NCI-H1930 (cell line): ENCODE measurements at places on chromosomes 6 and 20.

- no peak for DNase-seq
Measured at GRCh38 chr6:117674503-117674902, 766 bp upstream of the NUS1 start.

DNA sequence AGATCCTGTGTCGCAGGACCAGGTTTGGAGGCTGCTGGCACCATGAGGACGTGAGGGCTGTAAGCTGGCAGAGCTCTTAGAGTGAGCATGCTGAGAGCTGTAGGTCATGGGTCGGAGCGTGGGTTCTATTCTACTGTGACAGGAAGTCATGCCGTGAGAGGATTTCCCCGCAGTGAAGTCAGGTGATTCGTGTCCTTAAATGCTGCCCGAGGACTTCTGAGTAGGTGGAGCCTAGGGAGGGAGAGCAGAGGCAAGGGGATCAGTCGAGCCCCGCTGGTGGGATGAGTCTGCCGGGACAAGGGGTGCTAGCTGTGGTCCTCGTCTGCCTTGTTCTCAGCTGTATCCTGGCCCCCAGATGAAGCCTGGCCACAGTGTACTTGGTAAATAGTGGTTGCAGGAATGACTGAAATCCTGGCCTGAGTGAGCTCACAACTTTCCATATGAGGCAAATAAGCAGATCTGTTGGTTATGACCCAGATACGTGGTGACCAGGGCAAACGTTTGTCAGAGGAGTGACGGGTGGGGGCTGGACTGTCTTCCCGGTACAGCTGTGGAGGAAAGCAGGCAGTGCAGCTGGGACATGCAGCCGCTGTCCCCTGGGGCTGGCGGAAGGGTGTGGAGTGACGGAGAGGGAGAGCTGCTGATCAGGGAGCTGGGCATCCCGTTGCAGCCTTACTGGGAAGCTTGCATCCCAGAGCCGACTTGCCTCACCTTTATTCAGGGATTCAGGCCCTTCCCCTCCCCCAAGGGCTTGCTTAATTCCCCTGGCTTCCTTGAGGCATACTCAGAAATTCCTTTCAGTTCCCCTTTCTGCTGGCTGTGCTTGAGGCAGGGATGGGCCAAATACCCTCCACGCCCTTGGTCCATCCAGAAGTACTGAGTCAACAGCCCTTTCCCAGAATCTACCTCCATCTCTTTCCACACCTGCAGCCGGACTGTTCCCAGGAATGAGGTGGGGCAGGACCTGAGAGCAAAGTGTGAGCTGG is 250.9 kb upstream of the RREB1 start:
- no peak for DNase-seq

DNA sequence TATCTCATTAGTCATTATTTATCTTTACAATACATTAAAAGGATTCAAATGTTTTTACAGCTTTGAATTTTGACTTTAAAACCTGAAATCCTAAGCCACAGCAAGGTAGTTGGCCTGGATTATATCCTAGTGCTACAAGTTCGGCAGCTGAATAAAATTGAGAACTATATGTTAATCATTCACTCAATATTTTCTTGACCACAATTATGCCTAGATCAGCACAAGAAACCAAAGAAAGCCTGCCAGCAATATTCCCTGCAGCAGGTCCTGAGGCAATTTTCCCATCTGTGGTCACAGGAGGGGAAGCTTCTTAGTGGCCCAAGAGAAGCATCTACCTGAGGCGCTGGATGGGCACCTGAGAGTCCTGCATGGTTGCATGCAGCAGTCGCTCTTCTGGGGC is 183.5 kb downstream of the GMDS start:
- no peak for DNase-seq

- no peak for DNase-seq
Measured at GRCh38 chr20:5531318-5532081, 214.7 kb upstream of the PROKR2 start.

DNA sequence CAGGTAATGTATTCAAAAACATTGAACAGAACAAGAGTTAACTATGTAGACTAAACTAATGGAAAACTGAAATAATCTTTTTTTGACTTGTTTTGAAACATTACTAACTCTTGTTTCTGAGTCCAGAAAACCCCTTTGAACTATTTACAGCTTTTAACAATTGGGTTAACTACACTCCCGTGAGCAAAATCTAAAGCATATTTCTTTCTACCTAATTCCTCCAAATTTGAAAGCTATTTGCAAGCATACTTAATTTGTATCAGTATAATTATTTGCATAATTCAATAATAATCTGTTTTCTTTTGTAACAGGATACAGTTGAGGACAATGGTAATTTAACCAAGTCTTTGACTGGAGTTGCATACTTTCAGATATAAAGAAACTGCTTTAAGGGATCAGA is 62.6 kb upstream of the AGPAT4 start:
- DNase-seq, result no peak

DNA sequence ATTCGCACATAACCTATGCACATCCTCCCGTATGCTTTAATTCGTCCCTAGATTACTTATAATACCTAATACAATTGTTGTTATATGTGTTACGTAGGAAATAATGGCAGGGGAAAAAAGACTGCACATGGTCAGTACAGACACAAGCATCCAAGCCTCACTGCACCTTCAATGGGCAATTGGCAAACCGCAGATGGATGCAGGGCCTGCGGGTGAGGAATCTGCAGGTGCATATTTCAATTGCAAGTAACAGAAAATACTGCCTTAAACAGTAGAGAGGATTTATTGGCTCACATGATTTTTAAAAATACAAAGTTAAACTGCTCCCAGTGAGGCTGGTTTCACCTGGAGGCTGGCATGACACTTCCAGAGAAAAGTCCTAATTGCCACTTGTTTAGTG is 142.1 kb upstream of the MLN start:
- no peak for DNase-seq

DNA sequence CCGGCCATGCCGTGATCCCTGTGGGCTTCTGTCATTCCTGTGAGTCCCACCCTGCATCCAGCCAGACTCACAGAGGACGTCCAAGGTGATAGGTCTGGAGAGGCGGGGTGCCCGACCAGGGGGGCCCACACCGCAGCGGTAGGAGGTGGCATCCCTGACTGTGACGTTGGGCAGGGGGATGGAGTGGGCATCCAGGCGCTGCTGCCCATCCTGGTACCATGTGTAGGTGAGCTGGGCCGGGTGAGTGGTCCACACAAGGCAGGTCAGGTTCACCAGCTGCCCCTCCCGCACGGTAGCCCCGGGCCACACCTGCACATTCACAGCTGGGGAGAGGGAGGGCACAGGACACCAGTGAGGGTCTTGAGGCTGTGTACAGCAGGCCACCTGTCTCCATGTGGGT is 11.6 kb upstream of the ADAM33 start:
- DNase-seq, result no peak

DNA sequence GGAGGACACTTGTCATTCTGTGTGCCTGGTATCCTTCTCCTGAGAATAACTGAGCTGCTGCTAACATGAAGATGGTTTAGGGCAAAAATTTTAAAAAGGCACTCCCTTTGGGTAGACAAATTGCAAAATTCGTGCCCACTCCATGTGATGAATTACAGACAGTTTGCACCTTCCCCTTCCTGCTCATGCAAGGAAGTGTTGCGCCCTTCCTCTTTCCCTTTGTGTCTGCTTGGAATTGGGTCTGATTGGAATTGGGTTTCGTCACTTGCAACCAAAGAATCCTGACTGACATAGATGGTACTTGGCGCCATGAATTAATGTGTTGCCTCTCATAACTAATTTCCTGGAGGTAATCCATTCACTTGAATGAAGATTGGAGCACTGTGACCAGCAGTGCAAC is 62.3 kb upstream of the SHLD1 start:
- DNase-seq, result no peak

DNA sequence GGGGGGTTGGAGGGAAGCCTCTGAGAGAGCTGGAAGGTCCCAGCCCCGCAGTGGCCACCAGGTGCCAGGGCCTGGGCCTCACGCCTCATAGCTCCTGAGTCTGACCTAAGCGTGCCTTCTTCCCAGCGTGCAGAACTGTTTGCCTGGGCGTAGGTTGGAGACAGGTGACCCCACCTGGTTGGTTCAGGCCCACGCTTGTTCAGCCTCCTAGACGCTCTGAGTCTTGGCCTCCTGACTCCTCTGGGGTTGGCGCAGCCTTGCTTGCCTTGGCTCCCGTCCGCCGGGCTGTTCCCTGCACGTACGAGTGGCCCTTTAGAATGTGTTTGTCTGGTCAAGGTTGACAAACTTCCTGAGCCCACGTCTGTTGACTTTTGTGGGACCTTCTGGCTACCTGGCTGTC is 70.8 kb downstream of the EYA2 start:
- no peak for DNase-seq

DNA sequence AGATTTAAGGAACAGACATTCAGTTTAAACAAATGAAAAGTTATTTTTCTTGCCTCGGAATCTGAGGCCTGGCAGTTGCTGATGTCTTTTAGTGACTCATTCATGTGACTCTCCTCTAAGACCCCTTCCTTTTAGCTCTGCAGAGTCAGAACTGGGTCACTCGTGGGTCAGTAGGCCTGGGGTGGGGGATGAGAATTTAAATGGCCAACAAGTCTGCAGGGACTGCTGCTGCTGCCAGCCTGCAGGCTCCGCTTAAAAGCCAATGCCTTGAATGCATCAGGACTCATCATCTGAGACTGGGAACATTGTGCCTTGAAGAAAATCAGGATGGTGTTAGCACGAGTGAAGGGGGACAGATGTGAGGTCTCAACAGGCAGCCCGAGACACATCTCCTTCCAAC is 404.3 kb downstream of the CDH26 start:
- no peak for DNase-seq

DNA sequence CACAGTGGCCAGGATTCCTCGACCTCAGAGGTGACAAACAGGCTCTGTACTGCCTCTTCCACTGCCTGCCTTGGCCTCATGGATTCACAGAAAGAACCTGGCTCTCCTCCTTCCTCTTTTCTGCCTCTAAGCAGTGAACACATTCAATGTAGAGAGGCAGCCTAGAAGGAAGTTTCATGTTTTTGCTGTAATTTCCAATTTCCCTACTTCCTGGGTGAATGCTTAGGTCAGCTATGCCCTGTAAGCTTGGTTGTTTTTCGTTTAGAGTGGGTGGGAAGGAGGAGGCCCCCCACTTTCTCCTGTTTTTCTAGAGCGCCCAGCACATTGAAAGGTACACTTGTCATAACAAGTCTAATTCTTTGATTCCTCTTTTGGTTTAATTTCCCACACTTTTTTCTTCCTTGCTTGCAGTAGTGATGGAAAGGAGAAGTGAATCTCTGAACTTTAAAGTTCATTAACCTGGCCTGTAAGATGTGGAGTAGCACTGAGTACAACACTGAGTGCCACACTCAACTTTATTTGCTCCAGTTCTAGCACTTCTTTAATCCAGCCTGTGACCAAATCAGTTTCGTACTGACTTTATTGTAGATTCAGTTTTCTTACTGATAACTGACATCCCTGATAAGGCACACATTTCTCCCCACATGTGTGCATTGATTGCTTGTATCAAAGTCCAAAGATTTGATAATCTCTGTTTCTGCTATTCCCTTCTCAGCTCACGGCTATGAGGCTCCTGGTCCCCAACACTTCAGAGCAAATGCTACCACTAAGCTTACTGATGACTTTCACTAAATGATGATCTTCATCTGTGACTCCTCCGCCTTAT is 100.0 kb upstream of the MAN1A1 start:
- no peak for DNase-seq

DNA sequence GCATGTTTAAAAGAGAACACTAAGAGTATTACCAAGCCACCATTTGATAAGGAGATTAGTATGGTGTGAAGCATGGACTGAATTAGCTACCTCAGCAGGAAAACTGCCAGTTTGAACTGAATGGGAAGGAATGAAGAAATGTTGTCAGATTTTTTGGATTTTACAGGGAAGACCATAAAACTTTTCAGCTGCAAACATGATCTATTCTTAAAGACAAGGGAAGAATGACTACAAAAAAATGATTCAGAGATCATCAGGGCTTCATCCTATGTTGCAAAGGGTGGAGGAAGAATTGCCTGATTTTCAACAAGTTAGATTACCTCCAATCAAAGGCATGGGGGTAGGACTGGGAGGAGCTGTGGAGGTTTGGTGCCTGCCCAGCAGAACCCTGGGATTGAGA is 49.3 kb upstream of the MTRF1L start:
- no peak for DNase-seq

- DNase-seq, result no peak
Measured at GRCh38 chr6:79551401-79551800, 14.2 kb upstream of the LCA5 start.

DNA sequence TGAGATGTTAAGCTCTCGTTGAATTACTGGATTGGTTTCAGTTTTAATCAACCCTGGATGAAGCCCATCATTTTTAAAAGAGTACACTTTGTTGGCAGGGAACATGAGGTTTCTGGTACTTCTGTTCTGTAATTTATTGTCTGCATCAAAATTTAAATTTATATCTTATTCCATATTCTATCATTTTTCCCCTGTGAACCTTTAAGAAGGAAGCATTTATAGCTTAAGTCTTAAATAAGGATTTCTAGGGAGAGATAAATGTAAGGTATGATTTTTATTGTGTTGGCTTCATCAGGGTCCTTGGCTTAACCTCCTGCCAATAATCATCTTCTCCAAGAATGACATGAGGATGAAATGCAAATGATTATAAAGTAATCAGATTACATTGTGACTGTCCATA is 40.6 kb downstream of the MLIP start:
- no peak for DNase-seq

- DNase-seq, result no peak
Measured at GRCh38 chr20:19817017-19817416, 59.0 kb downstream of the RIN2 start.

DNA sequence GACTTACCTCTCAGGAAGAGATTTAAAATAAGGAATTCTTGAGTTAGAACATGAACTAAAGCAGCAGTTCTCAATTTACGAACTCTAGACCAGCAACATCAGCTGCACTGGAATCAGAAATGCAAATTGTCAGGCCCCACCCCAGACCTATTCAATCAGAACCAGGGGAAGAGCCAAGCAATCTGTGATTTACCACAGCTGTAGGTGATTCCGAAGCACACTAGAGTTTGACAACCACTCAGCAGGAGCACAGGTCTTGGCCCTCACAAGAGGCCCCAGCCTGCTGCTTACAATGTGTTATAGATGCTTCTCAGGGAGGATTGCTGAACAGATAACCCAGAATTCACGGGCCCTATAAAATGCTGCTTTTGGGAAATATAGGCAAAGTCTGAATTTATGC is 279.2 kb downstream of the PTPRK start:
- DNase-seq, result no peak

GRCh38 chr20:9139106-9139833 is 70.4 kb downstream of the PLCB4 start:
- DNase-seq, result no peak

- DNase-seq, result no peak
Measured at GRCh38 chr20:34993941-34994508, 38.4 kb downstream of the MYH7B start.

- no peak for DNase-seq
Measured at GRCh38 chr6:20204512-20204894, 7.8 kb downstream of the MBOAT1 start.

DNA sequence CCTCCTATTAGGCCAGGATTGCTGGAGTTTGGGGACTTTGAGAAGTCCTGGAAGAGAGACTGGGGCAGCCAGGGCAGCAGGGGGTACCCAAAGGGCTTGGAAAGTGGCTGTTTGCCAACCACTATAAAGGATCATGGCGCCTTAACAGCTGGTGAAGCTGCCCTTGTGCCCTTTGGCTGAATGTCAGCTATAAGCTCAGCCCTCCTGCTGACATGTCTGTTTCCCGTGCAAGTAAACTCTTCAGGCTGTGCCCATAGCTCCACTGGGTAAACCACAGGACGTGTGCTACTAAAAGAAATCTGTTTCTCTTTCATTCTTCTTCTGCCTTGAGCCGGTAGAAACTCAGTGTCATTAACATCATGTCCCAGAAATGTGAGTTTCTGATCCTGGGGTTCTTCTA is 97.3 kb downstream of the CAP2 start:
- no peak for DNase-seq

- no peak for DNase-seq
Measured at GRCh38 chr20:54231036-54231435, 23.1 kb downstream of the PFDN4 start.

- no peak for DNase-seq
Measured at GRCh38 chr6:54874349-54875048, 27.9 kb downstream of the FAM83B start.
